ENCODE measurements at places on chromosomes 5 and 9.

DNA sequence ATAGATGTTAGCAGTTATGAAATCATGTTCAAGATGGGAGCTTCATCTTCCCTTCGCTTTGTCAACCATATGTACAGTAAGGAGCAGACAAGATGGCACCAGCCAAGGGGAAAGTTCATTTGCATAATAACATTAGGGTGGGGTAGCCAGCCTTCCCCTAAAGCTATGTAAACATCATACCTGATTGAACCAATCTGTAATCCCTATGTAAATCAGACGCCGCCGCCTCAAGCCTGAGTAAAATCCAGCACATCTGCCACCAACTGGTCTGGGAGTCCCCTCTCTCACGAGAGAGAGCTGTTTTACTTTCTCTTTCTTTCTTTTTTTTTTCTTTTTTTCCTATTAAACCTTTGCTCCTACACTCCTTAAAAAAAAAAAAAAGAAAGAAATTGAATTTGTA is 30.8 kb upstream of the REEP2 start:
- no peak for DNase-seq

- no peak for DNase-seq
Observed at GRCh38 chr5:94751460-94751859, 133.0 kb downstream of the SLF1 start.

DNA sequence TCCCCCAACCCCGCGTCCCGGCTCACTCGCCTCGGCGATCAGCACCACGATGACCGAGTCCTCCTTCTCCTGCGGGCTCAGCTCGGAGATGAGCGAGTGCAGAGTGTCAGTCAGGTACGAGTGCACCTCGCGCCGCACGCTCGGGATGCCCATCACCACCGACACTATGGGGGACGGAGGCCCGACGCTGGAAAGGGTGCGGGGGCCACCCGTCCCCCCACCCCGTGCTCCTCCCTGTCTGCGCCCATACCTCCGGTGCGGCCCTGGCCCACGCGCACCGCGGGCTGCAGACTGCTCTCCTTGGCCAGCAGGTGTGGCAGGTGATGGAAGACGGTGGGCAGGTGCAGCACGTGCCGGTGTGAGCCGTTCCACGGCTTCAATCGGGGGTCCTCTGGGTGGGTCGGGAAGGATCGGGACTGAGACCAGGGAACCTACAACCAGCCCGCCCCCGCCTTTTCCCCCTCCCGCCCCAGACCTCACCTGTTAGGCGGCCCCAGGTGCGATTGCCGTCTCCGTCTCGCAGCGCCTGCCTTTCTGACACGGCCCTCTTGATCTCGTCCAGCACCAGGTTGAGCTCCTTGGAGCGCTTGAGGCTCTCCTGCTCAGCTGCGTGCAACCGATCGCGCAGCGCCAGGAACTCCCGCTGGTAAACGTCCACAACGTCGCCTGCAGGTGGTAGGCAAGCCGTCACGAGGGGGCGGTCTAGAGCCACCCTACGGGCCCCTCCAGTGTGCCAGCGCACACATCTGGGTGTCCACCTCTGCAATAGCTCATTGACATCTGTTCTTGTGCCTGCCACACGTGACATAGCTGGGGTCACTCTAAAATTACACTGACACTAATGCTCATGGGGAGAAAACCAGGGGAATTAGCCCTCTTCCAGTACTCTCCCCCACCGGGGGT is 5.1 kb downstream of the MGAT4B start:
- no peak for DNase-seq

DNA sequence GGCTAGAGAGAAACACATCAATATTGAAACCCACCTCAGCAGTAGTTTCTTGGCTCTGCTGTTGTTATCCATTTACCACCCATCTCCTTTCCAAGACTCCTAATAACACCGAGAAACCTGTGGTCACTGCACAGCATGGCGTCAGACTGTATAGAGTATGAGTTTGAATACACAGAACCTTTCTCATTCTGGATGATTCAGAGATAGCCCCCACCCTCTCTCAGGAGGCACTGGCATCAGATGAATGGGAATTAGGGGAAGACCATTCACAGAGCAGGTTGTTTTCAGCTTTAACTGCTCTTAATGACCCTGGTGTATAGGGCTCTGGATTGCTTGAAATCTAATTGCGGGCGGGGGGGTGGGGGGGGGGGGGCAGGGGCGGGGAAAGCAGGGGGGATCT is 86.7 kb downstream of the GPR21 start:
- no peak for DNase-seq

DNA sequence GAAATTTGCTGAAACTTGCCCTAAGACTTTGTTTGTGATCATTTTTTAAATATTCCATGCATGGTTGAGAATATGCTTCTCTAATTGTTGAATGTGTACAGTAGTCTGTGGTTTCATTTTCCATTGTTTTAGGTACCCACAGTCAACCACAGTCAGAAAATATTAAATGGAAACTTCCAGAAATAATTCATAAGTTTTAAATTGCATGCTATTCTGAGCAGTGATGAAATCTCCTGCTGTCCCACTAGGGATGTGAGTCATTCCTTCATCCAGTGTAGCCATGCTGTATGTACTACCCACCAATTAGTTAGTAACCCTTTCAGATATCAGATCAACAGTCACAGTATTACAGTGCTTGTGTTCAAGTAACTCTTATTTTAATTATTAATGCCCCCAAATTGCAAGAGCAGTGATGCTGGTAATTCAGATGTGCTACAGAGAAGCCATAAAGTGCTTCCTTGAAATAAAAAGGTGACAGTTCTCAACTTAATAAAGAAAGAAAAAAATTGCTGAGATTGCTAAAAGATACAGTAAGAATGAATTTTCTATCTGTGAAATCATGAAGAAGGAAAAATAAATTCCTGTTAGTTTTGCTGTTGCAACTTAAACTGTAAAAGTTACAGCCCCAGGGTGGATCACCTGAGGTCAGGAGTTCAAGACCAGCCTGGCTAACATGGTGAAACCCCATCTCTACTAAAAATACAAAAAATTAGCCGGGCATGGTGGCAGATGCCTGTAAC is 79.9 kb upstream of the FBXL17 start:
- no peak for DNase-seq
